CD4-positive, alpha-beta T cell treated with Interleukin-17A for 4 hours (primary cell): ENCODE measurements at places on chromosomes 12 and 14.

DNA sequence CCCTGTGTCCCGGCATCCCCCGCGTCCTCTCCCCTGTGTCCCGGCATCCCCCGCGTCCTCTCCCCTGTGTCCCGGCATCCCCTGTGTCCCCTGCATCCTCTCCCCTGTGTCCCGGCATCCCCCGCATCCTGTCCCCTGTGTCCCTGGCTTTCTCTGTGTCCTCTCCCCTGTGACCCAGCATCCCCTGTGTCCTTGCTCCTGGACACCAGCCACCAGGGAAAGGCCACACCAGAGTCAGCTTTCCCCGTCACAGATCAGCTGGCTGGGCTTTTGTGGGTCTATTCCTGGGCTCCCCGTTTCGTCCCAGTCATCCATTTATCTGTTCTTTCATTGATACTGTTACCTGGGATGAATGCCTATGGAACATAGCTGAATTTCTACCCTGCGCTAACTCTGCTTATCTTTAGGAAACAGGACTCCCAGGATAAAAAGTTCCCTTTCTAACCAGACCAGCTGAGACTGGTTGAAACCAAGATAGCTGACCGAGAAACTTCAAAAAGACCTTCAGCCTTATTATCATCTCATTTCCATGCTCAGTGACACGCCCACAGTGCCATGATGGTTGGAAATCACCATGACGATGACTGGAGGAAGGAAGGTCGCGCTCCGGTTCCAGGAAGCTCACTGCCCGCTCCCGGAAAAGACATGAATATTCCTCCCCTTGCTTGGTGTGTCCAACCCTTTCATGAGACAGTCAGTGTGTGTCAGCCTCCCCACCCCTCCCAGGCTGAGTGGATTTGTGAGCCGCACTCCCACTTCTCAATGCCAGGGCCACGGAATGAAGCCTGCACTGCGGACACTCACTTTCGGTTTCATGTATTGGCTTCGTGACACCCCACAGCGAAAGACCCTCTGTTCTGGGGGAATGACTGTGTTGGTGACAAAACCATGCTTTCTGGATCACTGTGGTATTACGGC, 276.4 kb upstream of the SFSWAP start:
- no peak for DNase-seq

- DNase-seq = no peak
Observed at GRCh38 chr14:100031506-100032281, 33.5 kb upstream of the EVL start.

- no peak for DNase-seq
Observed at GRCh38 chr12:112682586-112682985, 109.0 kb upstream of the RPH3A start.

- DNase-seq = no peak
Observed at GRCh38 chr12:90290980-90291975, 582.6 kb upstream of the ATP2B1 start.

DNA sequence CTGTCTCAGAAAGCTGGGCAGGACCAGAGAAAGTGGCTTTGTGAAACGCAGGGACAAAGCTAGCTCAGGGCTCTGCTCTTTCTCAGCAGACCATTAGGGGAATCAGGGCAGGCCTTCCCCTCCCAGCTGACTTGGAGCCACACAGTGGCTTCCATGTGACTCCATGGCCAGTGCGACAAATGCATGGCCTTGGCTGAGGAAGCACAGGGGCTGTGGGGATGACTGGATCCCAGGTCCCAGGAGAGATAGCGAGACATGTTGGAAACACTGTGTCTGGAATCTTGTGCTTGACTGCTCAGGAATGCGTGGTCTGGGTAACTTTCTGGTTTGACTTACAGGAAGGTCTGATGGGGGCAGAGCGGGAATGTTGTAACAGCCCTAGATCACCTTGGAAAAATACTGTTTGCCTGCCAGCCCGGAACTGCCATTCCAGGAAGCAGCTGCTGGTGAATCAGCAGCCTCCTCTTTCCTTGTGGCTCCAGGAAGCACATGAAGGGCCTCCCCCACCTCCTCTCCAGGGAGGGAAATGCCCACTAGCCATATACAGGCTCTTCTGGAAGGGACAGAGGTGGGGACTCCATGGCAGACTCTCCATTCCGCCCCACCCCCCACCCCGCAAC, 133.5 kb upstream of the HIF1A start:
- no peak for DNase-seq

- DNase-seq = no peak
Observed at GRCh38 chr14:57479197-57479596, 14.5 kb downstream of the CCDC198 start.

DNA sequence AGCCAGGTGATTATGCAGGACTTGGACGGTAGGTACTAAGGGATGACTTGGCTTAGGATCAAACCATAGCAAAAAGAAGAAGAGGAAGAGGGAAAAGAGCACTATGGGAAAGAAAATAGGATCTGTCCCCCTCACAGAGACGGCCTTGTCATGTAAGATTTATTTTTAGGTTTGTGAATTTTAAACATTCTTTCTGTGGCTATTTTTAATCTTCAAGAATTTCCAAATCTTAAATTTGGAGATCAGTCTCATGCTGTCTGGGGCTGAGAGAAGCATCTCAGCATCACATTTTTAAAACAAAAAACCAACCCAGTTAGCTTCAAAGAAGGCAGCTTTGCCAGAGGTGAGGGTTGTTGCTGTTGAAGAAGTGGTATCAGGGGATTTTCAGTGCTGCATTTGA, 52.6 kb upstream of the STRN3 start:
- DNase-seq = no peak

GRCh38 chr14:104133496-104133895, 4.9 kb upstream of the KIF26A start:
- no peak for DNase-seq

- DNase-seq = no peak
Observed at GRCh38 chr14:92456215-92457015, 57.2 kb upstream of the RIN3 start.

DNA sequence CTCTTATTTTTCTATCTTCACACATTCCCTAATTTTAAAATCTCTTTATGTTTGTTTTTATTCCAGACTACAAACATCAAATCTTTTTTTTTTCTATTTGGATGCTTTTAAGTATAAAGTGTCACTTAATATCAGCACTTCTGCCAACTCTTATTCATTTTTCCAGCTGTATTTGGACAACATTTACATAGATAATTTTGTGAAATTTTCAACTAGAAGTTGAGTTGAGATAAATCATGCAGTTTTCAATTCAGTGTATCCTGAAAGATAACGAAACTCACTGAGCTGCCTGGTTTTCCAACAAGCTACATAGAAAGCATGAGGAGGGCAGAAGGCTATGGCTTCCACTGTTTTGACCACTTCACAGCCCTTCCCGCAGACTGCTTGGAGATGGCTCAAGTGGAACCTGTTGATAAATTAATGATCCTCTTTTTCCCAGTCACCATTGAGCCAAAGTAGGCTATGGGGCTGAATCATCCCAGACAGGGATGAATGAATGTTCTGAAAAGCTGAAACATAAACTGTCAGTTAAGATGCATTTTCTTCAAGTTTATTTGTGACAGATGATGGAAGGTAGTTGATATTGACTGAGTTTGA, 213.9 kb downstream of the RAD51B start:
- DNase-seq = no peak

DNA sequence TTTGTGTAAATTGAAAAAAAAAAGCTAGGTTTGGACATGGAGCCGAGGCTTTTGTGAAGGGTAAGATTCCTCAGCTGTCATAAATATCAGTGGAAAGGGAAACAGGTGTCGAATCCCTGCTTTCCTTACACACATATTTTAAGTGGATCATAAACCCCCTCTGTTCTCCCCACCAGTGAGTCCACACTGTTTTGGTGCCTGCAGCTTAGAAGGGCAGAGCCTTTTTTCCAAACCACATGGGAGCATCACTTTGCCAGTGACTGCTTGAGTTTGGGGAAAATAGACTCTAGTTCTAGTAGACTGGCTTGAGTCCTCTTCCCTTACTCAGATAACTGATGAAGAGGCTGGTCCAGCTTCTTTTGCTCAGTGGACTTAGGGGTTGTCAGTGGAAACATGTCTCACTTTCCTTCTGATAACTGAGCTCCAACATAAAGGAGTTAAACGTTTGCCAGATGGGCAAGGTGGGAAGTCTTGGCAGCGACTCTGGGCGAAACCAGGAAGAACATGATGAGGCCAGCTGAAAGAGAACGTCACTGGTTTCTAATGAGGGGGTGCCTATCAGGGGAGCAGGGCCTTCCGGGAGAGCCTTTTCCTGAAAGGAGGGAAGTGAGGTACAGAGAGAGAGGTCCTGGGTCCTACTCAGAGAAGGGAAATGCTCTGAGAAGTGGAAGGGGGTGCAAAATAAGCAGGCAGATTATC, 168.1 kb upstream of the PARP11 start:
- no peak for DNase-seq

- DNase-seq = peak; percentile 81
Observed at GRCh38 chr14:75906680-75907280, 75.0 kb downstream of the TGFB3 start.

DNA sequence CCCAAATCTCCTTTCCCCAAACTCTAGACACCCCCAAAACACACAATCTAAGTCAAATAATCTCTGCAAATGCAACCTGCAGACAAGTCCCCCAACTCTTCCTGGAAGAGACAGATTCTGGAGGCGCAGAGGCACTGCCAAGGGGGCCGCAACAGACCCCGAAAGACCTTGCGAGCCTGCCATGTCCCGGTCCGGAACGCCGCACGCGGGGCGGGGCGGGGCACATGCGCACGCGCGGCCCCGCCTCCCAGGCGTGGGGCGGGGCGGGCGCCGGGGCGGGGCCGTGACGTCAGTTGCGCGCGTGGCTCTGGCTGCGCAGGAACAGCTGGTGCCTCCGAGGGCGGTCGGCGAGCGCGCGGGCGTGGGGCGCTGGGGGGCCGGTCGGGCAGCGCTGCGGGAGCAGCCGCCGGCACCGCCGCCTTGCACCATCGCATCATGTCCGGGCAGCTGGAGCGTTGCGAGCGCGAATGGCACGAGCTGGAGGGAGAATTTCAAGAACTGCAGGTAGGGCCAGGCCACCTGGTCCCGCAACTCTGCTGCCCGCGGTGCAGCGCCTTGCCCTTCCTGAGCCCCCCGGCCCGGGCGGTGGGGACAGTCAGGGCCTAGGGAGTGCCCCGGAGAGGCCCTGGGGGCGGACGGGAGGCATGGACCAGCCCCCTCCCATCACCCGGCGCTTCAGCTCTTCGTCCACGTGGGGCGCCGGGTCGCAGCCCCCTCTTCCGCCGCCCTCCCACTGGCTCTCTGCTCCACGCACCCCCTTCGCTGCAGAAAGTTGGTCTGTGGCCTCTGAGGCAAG, at the start of gene TMEM120B:
Gene TMEM120B (plus strand): TSS at position 292 of the 796 bp plus-strand sequence. CDS start 144 bp downstream, at position 436.
- peak; percentile 83 for DNase-seq

- peak; percentile 73 for DNase-seq
Observed at GRCh38 chr14:105168496-105168978, at the start of gene JAG2. Gene JAG2 (minus strand): TSS chr14:105168776. CDS start chr14:105168420, 356 bp downstream.

GRCh38 chr14:89955022-89955744, 544 bp upstream of the TDP1 start:
- DNase-seq = no peak

DNA sequence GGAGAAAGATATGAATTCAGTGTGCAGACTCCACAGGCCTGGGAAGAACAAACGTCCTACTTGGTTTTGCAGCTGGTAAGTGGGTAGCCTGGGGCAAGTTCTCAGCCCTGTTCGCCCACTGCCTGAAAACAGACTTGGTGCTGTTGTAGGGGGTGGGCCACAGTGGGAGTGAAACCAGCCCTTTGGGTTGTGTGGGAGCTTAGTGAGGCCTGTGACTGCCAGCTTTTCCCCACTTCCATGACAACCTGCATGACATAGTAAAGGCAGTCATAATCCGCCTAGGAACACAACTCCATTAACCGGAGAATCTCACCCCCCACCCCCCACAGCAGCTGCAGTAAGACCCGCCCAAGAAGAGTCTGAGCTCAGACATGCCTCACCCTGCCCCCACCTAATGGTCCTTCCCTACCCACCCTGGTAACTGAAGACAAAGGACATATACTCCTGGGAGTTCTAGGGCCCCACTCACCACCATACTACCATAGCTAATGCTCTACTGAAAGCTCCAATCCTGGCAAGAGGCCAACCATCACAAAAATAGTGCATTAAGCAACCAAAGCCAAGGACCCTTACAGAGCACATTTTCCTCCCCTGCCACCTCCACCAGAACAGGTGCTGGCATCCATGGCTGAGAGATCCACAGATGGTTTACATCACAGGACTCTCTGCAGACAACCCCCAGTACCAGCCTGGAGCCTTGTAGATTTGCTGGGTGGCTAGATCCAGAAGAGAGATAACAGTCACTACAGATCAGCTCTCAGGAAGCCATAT, 39.8 kb upstream of the LMNTD1 start:
- no peak for DNase-seq

DNA sequence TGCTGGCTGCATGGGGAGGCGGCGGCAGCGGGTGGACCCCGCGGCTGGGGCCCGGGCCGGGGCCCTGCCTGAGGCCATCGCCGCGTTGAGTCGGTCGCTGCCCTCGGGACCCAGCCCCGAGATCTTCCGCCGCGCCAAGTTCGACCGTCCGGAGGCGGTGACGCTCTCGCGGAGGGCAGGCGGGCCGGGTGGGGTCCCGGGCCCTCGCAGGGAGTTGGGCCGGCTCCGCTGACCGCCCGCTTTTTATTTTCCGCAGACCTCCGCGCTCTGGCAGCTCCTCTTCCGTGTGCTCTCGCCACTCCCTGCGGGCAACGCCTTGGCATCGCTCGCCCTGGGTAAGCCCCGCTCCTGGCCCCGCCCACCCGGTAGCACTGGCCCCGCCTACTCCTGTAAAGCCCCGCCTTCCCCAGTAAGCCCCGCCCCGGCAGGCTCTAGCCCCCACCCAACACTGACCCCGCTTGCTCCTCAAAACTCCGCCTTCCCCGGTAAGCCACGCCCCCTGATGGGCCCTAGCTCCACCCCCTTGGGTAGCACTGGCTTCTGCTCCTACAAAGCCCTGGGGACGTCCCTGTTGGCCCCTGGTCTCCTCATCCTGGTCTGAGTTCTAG, 424 bp downstream of the TEDC1 start:
- DNase-seq = peak; percentile 77

DNA sequence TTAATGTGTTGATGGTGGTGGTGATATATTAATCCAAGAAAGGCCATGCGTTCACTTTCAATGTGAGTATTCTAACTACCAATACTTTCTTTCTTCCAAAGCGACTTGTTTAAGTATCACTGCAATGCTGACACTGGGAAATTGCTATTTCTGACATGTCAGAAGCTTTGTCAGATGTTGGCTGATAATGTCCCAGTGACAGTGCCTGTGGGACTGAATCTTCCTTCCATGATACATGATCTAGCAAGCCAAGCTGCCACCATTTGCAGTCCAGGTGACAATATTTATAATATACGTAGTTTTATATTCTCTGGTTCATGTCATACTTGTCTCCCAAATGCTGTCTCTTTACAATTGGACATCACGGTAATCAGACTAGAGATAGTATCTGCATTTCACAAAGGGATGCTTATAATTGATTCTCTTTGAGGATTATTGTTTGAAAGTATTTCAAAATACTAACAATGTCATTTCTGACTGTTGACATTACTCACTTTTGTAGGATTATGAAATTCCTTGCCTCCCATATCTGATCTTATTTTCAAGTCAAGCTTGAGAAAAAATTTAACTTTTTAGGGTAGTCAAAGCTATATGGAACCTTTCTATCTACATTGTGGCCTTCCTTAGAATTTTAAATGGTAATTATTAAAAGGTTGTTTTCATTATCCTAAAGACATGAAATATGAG, 57.3 kb downstream of the KNTC1 start:
- DNase-seq = no peak

- no peak for DNase-seq
Observed at GRCh38 chr12:30507576-30507975, 188.1 kb downstream of the IPO8 start.
